Adrenal gland (tissue), 19 donors: ENCODE measurements at places on chromosomes 5 and 9.
A peak's percentile ranks its signal among the peaks of the same experiment; 100 is the strongest.

- no peaks in the 10 kb centered on the region for H3K27me3 ChIP-seq
- no peak overlapping the region for H3K4me3 ChIP-seq
- H3K27ac ChIP-seq = no peak overlapping the region
- no peaks in the 10 kb centered on the region for H3K4me1 ChIP-seq
- no peak for DNase-seq
These were observed 7.6 kb downstream of the PTGES start for GRCh38 chr9:129745200-129745599.

- H3K36me3 ChIP-seq = no peaks in the 10 kb centered on the region
- no peaks in the 10 kb centered on the region for H3K27me3 ChIP-seq
- H3K4me3 ChIP-seq = no peak overlapping the region
- no peaks in the 10 kb centered on the region for H3K4me1 ChIP-seq
- DNase-seq = no peak
These were observed 51.2 kb upstream of the FSTL4 start for GRCh38 chr5:133663397-133664054.

DNA sequence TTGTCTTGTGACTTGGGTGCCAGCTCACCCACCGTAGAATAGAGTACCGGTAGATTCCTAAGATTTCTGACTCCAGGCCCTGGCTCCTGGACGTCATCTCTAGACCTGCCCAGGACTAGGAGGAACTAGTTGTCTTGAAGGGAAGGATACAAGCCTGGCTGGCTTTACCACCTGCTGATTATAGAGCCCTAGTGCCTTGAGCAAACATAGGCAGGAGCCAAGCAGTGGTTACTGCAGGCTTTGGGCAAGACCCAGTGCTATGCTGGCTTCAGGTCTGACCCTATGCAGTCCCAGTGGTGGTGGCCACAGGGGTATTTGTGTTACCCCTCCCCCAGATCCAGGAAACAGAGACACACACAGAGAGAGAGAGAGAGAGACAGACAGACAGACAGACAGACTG lies 606.2 kb downstream of the PDE4D start:
- H3K4me3 ChIP-seq = no peak overlapping the region
- H3K4me1 ChIP-seq = no peaks in the 10 kb centered on the region
- no peak overlapping the region for H3K27ac ChIP-seq

DNA sequence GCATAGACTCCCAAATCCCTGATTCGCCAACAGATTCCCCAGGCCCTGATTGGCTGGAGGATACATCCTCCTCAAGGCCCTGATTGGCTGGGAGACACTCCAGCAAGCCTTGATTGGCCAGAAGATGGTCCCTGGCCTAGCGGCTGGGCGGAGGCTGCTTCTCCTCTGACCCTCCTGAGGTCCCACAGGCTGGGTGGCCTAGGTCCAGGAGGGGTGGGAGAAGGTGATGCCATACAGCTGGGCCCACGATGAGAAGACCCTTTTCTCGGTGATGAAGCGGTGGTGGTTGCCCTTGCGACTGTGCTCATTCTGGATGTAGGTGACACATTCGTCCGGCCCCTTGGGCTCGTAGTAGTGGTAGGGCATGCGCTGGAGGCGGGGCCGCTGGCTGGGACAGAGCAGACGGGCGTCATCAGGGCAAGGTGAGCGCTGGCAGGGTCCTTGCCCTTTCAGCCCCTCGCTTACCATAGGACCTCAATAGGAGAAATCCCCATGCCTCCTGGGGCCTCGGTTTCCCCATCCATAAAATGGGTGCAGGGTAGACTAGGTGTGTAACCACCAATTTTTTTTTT lies 9.0 kb upstream of the AK1 start:
- DNase-seq = no peak
- H3K4me1 ChIP-seq = no peaks in the 10 kb centered on the region

GRCh38 chr5:57816108-57816507 lies 333.5 kb upstream of the ACTBL2 start:
- H3K4me3 ChIP-seq = no peak overlapping the region
- DNase-seq = no peak
- no peaks in the 10 kb centered on the region for H3K4me1 ChIP-seq
- no peaks in the 10 kb centered on the region for H3K27me3 ChIP-seq

- H3K4me1 ChIP-seq = no peaks in the 10 kb centered on the region
- no peaks in the 10 kb centered on the region for H3K27me3 ChIP-seq
- H3K36me3 ChIP-seq = no peaks in the 10 kb centered on the region
- peak overlapping the region; percentile 55 for H3K27ac ChIP-seq
- no peak for DNase-seq
These were observed 634.8 kb upstream of the FAM174A start for GRCh38 chr5:99900302-99900852.
